ENCODE measurements at places on chromosomes 2 and 18.

- DNase-seq: no peak
These were observed 19.4 kb downstream of the DNMT3A start for GRCh38 chr2:25322312-25322711.

GRCh38 chr18:3607309-3608098, 157.5 kb downstream of the TGIF1 start:
- DNase-seq: no peak

GRCh38 chr2:134982603-134983002, 64.0 kb downstream of the CCNT2 start:
- DNase-seq: no peak

- no peak for DNase-seq
These were observed 30.9 kb downstream of the NFATC1 start for GRCh38 chr18:79426376-79427300.

DNA sequence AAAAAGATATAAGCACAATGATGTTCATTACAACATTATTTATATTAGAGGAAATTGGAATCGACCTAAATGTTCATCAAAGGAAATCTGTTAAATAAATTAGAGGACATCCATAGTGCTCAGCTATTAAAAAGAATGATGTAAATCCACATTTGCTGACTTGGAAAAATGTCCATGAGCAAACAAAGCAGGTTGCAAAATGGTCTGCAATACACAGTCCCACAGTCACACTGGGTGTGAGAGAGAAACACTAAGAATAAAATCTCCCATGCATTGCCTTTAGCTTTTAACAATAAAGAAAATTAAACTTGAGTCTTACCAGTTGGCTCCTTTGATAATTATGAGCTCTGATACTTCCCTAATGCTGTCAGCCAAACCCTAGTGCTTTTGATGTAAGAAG, 811.1 kb upstream of the SALL3 start:
- no peak for DNase-seq

DNA sequence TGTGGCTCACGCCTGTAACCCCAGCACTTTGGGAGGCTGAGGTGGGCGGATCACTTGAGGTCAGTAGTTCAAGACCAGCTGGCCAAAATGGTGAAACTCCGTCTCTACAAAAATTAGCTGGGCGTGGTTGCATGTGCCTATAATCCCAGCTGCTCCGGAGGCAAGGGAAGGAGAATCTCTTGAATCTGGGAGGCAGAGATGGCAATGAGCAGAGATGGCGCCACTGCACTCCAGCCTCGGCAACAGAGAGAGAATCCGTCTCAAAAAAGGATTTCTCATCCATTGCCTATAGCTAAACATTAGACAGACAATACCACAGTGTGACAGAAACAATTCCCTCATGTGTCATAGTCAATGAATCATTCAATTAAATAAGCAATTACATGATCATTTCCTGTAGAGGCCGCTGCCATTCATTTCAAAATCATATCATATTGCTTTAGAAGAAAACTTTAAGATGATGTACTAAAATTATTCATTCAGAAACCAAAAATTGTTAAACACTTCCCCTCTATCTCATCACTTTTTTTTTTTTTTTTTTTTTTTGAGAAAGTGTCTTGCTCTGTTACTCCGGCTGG, 69.5 kb upstream of the TGIF1 start:
- DNase-seq: no peak

DNA sequence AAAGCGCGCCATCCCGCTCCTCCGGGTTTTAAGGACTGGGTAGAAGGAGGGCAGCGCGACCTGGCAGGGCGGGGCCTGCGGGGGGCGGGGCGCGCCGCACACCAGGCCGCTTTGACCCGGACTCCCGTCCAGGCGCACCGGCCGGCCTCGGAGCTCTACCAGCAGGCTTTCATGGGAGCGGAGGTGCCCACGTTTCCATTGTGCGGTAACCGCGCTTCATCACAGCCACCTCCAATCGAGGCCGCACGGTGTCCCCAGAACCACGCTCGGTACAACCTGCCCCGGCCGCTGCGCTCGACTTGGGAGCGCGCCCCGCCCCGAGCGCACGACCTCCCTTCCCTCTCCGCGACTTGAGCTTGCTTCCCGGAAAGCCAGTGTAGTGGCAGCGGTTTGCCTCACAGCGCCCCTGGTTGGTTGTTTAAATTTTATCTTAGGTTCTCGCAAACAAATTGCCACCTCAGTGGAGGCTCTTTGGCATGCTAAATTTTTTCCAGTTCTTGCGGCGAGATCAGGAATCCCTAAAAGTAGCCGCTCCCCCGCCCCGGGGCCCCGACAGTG, 280 bp upstream of the CYP1B1 start:
- DNase-seq: no peak

DNA sequence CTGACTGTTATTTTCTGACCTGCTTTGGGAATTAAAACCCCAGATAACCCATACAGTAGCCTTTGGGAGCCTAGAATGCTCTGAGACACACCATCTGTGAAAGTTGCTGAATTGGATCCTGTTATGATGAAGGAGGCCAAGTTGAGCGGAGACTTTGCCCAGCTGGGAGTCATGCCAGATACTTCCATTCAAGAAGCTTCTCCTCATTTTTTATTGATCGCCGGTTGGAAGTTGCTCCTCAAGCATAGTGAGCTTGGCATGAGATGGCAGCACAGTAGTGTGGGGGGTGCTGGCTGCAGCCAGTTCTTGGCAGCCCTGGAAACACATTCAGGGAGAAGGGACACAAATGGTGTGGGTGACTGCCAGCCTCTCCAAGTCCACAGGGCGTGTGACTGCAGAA, 270.7 kb upstream of the NRP2 start:
- no peak for DNase-seq

- no peak for DNase-seq
These were observed 10.6 kb downstream of the TRABD2A start for GRCh38 chr2:84870306-84870705.

DNA sequence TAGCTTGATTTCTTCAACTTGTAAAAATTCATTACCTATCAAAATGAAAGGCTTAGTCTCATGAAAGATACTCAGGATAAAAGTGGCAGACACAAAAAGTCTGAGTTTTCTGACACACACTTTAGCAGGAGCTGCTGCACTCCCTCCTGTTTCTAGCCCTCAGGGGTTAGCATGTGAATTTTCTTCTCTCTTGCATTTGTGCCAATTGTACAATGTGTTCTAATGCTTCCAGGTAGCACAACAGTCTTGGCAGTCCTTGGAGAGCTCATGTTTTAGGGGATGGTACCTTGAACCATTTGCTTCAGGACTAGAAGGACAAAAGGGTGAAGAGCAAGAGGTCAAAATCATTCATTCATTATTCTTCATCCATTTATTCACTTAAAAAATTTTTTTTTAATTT, 316.8 kb downstream of the AFF3 start:
- no peak for DNase-seq

- no peak for DNase-seq
These were observed 148.2 kb downstream of the FAM161A start for GRCh38 chr2:61705625-61706024.

DNA sequence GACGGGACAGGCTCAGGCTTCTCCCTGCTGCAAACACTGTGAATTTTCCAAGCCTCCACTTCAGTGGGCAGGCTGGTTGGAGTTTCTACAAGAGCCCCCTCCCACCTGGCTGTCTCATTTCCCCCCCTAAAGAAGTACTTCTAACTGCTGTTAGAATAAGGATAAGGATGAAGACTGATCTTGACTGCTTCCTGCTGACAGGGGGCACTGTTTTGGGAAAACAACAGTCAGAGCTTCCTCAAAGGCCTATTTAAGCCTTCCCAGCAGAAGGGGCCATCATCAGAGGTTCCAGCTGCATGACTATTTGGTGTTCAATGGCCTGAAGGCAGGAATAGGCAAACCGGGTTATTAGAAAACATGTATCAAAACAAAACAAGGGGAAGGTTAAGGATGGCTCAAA, 1162.8 kb downstream of the DSC3 start:
- no peak for DNase-seq

GRCh38 chr2:217045700-217046475, 186.0 kb upstream of the TNP1 start:
- DNase-seq: no peak

- DNase-seq: no peak
These were observed 377.6 kb downstream of the RND3 start for GRCh38 chr2:150109912-150110311.

DNA sequence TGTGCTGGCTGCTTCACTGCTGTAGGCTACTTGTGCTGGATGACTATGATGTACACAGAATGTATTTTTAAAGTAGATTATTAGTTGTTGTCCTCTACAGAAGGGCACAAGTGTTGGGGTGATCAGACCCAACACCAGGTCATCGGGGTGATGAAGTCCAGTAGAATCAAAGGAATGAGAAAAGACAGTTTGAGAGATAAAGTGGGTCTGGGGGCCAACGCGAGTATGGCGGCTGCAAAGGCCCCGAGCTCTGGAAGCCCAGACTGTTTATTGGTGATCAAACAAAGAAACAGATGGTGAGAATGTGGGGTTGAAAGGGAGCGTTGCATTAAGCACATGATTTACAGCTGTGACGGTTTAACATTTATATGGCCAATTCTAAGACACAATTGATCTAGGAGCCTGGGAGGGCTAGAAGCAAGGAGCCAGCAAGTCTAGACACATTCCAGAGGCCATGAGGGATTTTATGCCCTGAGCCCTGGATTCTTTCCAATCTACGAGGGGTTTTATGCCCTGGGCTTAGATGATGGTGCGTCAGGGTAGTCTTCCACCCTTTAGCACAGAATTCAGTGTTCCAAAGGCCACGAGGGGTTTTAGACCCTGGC, 153.5 kb downstream of the AGPS start:
- DNase-seq: no peak

- DNase-seq: no peak
These were observed 146.4 kb downstream of the TANC1 start for GRCh38 chr2:159114835-159115234.

GRCh38 chr2:223300326-223300725, 248.3 kb downstream of the KCNE4 start:
- no peak for DNase-seq

DNA sequence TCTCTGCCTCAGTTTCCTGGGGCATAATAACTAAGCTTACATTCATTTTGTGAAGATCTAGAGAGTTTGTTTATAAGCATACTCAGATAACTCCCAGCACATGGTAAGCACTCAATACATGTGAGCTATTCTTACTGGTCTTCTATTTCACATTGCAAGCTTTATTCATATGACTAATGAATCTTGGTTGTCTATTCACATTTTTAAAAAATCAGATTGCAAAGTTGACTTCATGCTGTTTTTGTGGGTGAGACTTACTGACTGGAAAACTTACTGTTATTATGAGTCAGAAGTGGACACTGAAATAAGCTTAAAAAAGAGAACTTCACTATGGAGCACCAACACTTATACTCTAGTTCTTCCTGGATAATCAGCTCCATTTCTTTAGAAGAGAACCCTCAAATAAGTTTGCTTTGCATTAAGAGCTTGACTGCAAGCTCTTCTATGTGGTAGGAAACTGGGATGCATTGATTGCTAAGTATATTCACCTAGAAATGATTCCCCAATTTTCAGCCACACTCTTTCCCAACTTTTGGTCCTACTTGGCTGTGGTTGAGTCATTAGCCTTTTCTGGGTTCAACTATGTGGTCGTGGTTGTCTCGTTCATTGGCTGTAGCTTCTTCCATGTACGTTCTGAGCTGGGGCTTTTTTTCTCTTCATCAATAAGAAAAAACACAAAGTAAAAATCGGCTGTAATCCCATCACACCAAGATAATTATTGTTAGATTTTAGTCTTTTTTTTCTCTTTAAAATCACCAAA, 29.5 kb upstream of the RBMS1 start:
- no peak for DNase-seq
